ENCODE measurements at places on chromosomes 1 and 21. TPM values are rescaled to one million over a fixed set of nuclear protein-coding genes. Genes with fewer than 3 reads are reported as not detected.

GRCh38 chr1:85116856-85117255, 68.6 kb upstream of the MCOLN3 start:
- no peak for DNase-seq

GRCh38 chr1:4668743-4669700, 14.6 kb downstream of the AJAP1 start:
- no peak for DNase-seq

GRCh38 chr1:32549616-32550015, 10.4 kb downstream of the ZBTB8A start:
- DNase-seq, result no peak

DNA sequence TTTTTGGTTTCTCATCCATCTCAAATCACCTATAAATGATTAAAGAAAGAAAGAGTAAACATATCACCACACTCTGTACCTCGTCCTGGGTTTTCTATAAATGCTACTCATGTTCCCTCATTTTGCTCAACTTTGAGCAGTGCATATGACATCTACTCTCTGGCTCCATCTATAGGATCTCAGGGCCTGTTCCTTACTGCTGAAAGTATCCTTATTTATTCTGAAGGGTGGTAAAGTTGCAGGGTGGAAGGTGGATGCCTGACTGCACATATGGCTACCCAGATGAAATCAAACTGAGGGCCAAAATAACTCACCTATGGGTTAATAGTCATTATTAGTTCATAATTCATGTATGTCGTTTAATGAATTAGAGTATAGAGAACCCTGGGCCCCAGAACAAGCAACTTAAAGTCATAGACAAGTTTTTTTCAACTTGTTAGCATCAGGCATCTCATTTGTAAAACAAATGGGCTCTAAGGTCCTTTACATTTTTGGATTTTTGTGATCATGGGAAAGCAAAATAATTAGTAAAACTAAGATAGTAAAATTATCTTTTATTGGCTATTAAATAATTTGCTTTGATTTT, 46.5 kb downstream of the NCF2 start:
- DNase-seq, result no peak

- no peak for DNase-seq
Measured at GRCh38 chr1:236164273-236164672, 21.9 kb downstream of the GPR137B start.

DNA sequence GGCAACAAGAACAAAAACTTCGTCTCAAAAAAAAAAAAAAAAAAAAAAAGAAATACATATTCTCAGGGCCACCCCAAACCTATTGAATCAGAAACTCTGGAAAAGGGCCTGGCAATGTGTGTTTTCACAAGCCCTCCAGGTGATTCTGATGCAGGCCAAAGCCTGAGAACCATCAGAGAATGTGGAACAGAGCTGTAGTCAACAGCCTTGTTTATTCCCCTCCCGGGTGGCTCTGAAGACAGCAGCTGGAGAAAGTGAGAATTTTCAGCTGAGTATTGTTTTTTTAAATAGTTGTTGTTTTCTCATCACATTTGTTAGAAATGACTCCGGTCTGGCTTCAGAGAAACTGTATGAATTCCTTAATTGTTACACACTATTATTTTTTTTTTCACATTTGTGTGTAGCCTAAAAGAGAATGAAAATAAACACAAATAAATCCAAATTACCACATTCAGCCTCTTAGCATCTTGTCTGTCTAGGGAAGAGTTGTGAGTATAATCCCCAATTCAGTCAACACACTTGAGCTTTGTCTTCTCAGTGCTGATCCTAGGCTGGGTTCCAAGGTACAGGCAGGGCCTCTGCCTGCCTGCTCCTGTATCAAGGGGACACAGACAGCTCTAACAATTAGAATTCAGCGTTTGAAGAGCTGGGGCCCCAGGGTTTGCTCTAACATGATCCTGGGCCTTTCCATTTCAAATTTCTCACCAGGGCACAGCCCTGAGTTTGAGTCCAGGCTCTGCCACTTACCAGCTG, 6.6 kb upstream of the AZIN2 start:
- DNase-seq, result no peak

- DNase-seq, result no peak
Measured at GRCh38 chr1:37930246-37931101, 16.4 kb downstream of the INPP5B start.

DNA sequence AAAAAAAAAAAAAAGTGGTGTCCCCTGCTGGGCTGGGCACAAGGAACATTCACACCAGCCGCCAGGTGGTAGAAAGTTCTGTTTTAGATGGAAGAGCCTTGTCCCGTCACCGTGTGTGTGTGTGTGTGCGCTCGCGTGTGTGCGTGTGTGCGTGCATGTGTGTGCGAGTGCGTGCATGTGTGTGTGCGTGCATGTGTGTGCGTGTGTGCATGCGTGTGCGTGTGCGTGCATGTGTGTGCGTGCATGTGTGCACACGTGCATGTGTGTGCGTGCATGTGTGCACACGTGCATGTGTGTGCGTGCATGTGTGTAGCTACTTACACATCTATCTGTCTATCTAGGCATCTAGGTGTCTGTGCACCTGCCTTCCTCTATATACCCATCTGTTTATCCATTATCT, 491.7 kb downstream of the NPHP4 start:
- DNase-seq, result no peak

DNA sequence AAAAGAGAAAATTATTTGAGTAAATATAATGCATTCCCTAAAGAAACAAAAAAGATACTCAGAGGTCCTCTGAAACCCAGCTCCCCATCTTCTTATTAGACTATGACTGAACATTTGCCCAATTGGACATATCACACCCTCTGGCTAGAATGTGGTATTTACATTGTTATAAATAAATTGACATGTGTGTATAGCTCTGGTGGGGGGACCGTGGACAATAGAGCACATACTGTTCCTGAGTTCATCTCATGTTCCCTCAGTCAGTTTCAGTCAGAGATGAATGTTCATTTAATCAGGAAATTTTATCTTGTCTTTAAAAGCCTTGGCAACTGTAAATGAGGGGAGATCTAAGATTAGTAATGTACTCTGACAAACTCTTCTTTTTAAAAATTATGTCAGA, 459.3 kb upstream of the ADAMTS5 start:
- DNase-seq, result no peak

Gene SPRR1B
- total RNA-seq, result not detected

Gene FMN2
- total RNA-seq, result not detected

Gene HMCN1
- 7.6 TPM for total RNA-seq

Gene CRTC2
- total RNA-seq, result 19.3 TPM

Gene NHLH2
- not detected for total RNA-seq

Gene B3GALT2
- total RNA-seq, result 93.9 TPM

Data from Right ventricle myocardium inferior (tissue), 1 donor.